GM12891 (cell line): ENCODE measurements at places on chromosomes 3 and 15.

GRCh38 chr15:66753687-66754377 is 51.8 kb downstream of the SMAD6 start:
- no peak for DNase-seq

DNA sequence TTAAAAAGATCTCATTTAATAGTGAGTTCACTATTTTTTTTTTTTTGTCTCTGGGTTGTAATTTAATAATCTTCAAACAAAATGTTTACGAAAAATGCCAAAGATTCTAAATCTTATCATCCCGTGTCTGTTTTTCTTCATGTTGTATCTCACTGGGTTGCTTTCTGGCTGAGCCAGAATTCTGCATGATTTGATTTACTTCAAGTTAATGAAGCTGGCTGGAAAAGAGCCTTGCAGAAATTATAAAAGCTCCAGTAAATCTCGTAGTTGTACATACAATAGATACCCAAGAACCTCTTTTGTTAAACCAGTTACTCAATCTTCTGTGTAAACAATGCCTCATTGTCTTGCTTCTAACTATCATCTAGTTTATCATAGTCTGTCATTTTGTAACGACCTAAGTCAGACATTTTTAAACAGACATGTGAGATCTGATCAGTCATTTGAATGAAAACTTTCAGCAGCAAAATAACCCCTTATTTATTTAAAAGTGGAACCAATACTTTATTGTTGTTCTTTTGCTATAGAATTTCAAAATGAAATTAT is 249.0 kb downstream of the MCTP2 start:
- no peak for DNase-seq

GRCh38 chr15:95975212-95975611 is 355.3 kb upstream of the NR2F2 start:
- no peak for DNase-seq

GRCh38 chr3:82376883-82377282 is 615.4 kb upstream of the GBE1 start:
- DNase-seq, result no peak

DNA sequence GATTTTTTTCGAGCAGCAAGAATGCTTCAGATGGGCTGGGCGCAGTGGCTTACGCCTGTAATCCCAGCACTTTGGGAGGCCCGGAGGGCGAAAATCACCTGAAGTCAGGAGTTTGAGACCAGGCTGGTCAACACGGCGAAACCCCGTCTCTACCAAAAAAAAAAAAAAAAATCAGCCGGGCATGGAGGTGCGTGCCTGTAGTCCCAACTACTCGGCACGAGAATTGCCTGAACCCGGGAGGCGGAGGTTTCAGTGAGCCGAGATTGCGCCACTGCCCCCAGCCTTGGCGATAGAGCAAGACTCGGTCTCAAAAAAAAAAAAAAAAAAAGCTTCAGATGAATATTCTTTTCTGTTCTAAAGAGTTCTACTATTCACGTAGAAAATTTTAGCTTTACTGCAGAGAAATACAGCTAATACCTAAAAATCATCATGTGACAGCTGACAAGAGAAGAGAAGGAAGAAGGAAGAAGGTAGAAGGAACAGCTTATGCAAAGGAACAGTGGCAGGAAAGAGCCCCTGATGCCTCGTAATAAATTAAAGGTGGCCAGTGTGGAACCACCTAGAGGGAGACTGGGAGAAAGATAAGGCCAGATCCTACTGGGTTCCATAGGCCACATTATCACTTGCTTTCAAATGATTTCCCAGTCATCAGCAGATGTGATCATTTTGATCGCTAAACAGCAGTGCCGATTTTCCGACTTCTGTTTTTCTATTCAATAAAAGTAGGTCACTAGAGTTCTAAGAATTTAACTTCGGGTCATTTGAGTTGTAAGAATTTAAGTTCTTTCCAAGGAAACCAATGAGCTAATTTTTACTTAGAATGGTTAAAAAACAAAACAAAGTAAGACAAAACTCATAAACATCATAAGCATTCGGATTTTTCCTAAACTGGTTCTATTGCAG is 1.5 kb downstream of the CMTM6 start:
- DNase-seq, result no peak

DNA sequence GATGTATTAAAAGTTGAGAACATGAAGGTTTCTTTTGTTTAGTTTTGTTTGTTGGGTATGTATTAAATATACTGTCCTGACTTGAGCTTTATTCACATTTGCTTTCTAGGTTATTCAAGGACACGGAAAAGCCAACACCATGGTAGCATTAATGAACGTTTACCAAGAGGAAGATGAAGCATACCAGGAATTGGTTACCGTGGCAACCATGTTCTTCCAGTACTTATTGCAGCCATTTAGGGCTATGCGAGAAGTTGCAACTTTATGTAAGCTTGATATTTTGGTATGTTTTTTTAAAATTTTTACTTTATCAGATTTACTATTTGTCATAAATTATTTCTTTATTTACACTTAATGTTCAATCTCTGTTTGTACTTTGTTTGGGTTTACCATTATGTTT is 3.6 kb downstream of the WHAMM start:
- DNase-seq, result no peak

GRCh38 chr15:59818336-59818735 is 129.2 kb upstream of the BNIP2 start:
- DNase-seq, result no peak

- no peak for DNase-seq
Measured at GRCh38 chr3:191740712-191741111, 279.7 kb downstream of the PYDC2 start.

- no peak for DNase-seq
Measured at GRCh38 chr3:83948771-83949170, 1010.0 kb upstream of the CADM2 start.

GRCh38 chr15:91099616-91099994 is 452 bp upstream of the SV2B start:
- DNase-seq, result no peak
